Head of caudate nucleus (tissue), 42 donors: ENCODE measurements at places on chromosomes 4 and X.

DNA sequence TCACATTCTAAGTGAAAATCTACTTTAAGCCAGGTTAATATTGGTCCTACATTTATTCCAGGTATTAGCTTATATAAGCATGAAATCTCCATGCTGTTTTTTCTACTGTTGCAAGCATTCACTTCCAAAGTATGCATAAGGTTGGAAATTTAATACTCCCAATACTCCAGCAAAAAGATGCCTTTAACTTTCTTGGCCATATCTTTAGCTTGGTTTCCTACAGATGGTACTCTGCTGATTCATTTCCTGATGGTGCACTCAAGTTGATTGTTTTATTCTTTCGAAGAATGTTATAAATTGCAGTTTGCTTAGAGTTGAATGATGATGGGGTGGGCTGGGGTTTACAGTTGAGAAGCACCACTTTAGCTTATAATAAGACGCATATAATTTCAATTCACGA, 330.2 kb downstream of the PTTG2 start:
- DNase-seq = no peak

GRCh38 chr4:152709675-152710438, 30.1 kb upstream of the TMEM154 start:
- no peak for DNase-seq

DNA sequence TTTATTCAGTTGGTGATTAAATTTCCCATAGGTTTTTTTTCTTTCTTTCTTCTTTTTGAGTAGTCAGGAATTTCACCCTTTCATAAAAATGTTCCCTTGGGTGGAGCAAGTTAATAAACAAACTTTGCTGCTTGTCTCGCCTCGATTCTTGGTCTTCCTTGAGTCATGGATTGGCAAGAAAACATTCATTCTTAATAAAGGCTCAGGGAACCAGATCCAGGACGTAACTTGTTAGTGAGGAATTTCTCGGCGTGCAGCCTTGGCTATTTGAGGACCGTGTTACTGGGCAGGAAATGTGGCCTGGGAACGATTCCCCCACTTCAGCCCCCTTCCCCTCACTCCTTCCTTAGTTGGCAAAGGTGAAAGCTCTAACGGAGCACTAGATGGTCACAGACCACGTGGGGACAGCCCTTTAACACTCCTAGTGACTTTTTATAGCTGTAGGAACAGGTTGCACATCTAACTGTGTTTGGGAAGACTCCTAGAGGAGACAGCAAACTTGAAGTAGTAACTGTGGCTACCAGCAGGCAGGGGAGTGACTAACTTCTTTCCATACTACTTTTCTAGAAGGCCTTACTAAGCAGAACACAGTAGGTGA, 106.8 kb downstream of the UCHL1 start:
- DNase-seq = peak; percentile 31

- DNase-seq = no peak
These were observed 104.0 kb upstream of the MBNL3 start for GRCh38 chrX:132592880-132593279.

DNA sequence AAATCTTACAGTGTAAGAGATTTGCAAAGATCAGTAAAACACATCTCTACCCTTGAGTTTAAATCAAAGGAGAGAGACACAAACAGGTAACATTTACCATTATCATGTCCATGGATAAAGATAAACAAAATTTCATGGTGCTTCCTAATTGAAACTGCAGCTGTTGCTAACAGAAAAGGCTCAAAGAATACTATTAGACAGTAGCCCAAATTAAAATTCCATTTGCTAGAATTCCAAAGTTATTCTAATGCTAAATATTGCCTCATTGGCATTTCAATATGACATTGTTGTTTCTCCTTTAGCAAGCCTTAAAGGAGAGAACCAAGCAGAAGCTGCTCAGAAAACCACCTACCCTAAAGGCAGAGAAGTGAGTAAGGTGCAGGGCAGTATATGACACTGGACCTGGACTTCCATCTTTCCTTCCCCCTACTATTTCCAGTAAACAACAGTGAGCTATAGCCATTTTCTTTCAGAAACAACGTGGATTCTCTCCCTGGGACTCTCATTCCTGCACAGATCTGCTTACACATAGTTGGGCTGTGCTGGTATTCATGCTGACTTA, 19.5 kb upstream of the ZCCHC13 start:
- DNase-seq = no peak

DNA sequence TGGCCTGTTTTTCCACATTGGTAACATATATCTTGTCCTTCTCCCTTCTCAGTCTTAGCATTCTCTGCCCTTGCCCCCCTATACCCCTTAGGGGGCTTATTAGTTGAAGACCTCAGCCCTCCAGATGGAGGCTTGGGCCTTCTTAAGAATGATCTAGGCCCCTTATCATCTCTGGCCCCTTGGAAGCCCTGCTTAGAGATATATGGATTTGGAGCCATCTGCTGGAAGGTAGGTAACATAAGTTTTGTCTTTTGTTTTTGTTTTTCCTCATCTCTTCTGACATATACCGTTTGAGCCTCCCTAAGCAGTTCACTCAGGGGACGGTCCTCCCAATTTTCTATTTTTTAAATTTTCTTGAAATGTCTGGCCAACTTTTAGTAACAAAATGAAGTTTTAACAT, 48.3 kb upstream of the NAP1L2 start:
- DNase-seq = no peak

DNA sequence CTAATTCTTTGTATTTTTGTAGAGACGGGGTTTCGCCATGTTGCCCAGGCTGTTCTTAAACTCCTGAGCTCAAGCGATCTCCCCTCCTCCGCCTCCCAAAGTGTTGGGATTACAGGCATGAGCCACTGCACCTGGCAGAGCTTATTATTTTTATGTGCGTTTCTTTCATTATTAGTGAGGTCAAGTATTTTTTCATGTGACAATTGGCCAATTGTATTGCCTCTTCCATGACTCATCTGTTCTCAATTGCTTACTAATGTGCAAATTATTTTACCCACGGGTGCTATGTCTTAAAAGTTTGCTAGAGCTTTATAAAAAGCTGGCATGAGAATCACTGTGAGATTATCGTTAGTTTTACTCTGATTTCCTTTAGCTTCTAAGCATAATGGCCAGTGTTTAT, 13.0 kb upstream of the ARX start:
- DNase-seq = no peak

- DNase-seq = no peak
These were observed 22.6 kb downstream of the RTL9 start for GRCh38 chrX:110381216-110381615.

- DNase-seq = no peak
These were observed 33.5 kb upstream of the GPR78 start for GRCh38 chr4:8546766-8547107.

DNA sequence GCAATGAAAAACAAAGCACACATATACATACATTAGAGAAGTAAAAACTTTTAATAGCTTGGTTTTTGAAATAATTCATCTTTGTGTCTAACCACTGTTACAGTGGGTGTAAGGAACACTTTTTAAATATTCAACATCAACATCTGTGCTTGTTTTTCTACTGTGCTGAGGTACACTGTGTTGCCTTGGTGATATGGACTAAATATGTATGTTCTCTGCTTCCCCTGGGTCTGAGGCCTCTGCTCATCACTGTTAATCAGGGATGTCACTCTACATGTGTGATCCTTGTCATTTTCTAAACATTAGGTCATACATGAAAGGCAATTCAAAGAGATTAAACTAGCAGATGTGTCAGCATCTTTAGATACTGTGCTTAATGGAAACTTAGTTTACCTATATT, 10.9 kb downstream of the MCTS1 start:
- no peak for DNase-seq

- no peak for DNase-seq
These were observed 178.9 kb downstream of the MID1 start for GRCh38 chrX:10441464-10441863.

- DNase-seq = no peak
These were observed at the start of gene HS3ST1 for GRCh38 chr4:11428231-11428898. Gene HS3ST1, minus strand, starts transcription at chr4:11428894. Its CDS starts 28,889 bp downstream, at chr4:11400005.

- no peak for DNase-seq
These were observed 13.9 kb downstream of the CCNG2 start for GRCh38 chr4:77170926-77171325.

DNA sequence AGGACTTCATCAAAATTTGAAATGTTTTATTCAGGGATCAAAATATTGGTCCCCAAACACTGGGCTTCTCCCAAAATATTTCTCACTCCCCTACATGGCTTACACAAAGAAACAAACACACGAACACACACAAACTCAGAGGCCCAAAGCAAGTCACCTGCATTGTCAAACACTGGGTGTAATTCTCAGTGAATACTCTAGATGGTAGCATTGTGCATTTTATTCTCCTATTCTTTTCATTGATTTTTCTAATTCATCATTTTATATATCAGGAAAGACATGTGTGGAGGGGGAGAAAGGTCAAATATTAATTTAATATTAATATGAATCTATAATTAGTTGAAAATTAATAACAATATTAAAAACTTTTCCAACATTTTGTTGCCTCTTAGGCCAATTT, 72.3 kb upstream of the TNMD start:
- no peak for DNase-seq

DNA sequence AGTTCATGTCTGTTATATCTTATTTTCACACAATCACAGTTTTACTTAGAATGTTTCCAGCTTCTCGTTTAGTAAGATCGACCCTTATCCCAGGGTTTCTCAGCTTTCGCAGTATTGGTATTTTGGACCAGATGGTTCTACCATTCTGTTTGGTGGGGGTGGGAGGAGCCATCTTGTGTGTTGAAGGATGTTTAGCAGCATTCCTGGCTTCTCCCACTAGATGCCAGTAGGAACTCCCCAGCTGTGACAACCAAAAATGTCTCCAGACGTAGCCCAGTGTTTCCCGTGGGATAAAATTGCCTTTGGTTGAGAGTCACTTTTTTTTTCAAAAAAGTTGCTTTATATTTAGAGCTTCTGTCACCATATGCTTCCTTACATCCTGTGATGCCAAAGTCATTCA, 90.9 kb upstream of the TLR2 start:
- no peak for DNase-seq

GRCh38 chr4:151961456-151961855, 200.6 kb upstream of the GATB start:
- DNase-seq = no peak

GRCh38 chrX:118152721-118153120, 36.1 kb upstream of the KLHL13 start:
- DNase-seq = no peak

- DNase-seq = no peak
These were observed 102.1 kb downstream of the AKAP4 start for GRCh38 chrX:50098749-50099148.

DNA sequence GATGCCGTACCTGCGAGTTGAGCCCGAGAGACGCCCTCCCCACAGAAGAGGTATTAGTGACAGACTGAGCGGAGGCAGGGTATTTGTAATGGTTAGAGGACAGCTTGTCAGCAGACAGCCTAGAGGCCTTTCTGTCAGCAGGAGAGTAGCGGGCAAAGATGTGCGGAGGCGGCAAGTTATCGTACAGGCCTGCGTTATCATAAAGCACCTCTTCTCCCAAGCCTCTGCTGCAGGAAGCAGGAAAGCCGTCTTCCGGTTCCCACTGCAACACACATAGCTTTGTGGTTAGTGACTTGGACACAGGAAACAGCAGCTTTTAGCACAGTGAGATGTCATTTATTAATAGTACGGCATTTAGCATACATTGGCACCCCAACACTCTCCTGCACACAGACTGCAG, 158.3 kb downstream of the AFAP1 start:
- no peak for DNase-seq

DNA sequence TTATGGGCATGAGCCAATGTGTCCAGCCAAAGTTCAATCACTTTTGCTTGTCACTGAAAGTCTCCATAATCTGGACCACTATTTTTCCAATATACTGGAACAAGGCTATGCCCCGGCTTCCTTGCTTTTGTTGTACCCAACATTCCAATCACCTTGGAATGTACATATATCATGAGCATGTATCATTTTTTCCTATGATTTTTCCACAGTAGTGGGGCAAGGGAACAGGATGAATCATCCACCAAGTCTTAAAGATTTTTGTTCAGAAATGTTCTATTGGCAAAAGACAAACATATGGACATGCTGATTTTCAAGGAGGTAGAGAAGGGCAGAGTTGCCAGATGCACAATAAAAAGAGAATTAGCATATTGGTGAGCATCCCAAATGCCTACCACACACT, 548.1 kb upstream of the INTU start:
- DNase-seq = no peak

DNA sequence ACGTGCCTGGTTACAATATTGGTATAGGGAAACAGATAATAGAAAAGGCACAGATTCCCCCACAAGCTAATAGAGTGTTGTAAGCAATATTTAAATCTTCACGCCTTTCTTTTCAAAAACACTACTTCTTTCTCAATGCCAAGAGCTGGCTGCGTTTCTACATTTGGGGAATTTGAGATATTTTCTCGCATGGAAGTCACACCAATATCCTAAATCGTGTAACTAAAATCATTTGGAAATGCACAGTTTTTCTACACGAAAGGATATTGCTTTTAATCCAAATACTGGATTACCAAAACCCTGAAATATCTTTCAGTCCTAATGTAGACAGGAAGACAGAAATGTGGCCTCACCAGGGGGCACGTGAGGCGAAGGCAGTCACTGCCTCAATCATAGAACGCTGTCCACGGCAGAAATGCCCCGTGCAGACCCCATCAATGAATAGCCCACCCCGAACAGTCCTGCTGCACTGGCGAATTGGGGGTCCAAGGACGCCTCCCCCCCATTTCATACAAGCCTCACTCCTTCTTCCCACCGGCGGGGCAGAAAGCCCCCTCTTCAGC, 106.6 kb downstream of the NSUN7 start:
- DNase-seq = no peak

GRCh38 chr4:40379248-40379647, 44.1 kb downstream of the CHRNA9 start:
- no peak for DNase-seq

DNA sequence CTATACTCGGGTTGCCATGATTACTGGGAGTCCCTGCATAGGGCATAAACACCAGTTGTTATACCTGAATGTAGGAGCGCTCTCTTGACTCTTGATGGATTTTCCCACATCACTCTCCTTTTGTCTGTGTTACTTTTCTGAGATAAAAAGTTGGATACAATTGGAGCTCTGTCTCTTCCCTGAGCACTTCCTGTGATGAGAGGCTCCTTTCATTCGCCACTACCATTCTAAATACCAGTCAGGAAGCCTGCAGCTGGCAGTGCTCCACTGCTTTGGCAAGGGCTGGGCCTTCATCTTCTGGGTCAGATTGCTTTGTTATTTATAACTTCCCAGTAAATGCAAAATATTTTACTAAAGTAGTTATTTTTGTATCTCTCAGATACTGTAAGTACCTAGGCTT, 13.9 kb downstream of the TCEANC start:
- peak; percentile 68 for DNase-seq

GRCh38 chrX:153561337-153561736, 37.6 kb downstream of the CCNQ start:
- DNase-seq = no peak

- no peak for DNase-seq
These were observed 23.3 kb downstream of the RNF212 start for GRCh38 chr4:1090036-1090435.

- no peak for DNase-seq
These were observed 16.9 kb downstream of the AASDH start for GRCh38 chr4:56370377-56370776.
